Glutamatergic neuron (in vitro differentiated cells): ENCODE measurements at places on chromosomes 7 and 10.

DNA sequence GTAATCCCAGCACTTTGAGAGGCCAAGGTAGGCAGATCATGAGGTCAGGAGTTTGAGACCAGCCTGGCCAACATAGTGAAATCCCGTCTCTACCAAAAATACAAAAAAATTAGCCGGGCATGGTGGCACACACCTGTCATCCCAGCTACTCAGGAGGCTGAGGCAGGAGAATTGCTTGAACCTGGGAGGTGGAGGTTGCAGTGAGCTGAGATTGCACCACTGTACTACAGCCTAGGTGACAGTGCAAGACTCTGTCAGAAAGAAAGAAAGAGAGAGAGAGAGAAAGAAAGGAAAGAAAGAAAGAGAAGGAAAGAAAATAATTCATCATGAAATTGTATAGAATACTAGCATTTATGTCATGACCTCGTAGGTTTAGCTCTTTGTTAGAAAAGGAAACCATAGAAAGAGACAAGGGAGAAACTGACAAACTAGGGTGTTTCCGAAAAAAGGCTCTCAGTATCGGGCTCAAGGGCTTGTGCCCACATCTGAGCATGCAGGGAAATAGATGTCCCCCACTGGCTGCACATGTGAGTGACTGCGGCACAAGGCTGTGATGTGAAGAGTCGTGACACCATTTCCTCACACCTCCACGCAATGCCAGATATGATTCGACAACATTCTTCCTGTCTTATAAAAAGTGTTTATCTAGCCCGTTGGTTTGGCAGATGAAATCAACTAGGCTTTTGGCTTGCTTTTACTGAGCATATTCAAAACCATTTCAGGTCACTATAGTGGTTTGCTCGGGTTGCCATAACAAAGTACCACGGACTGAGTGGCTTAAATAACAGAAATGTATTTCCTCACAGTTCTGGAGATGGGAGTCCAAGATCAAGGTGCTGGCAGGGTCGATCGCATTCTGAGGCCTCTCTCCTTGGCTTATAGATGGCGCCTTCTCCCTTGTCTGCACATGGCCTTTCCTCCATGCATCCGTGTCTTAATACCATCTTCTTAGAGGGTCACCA, 2.0 kb downstream of the SRGN start:
- no peak for DNase-seq

DNA sequence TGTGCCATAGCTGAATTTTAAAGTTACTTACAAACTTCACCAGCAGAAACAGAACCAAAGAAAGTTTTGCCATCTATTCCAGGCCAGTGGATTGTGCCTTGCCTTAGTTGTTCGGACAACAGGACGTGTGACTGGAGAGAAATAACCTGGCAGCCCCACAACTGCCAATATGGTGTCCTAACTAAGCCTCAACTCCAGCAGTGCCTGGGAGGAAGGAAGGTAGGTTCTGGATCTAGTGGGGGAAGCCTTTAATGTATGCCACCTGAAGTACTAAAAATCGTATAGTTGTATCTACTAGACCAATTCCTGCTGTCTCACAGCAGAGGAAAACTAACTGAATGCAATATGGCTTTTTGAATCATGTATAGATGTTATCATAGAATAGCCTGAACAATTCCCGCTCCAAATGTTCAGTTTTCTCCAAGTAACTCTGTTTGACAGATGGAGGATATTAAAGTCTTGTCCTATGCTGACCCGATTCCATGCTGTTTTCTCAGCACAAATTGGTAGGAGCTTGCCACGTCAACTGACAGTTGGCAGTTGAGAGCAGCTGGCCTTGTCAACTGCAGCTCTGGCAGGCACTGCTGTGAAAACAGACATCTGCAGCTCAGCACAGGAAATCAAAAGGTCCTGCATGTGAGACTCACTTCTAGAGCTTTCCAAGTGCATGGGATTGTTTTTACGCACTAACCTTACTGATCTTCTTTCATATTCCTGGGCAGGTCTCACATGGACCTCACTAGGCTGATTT, 84.5 kb upstream of the WNT16 start:
- peak; percentile 55 for DNase-seq

- DNase-seq: no peak
These were observed 166.5 kb downstream of the TFEC start for GRCh38 chr7:115864082-115864481.

GRCh38 chr10:47256751-47257336, 43.2 kb upstream of the GDF10 start:
- no peak for DNase-seq

GRCh38 chr7:5363729-5364128, 59.9 kb downstream of the TNRC18 start:
- no peak for DNase-seq

DNA sequence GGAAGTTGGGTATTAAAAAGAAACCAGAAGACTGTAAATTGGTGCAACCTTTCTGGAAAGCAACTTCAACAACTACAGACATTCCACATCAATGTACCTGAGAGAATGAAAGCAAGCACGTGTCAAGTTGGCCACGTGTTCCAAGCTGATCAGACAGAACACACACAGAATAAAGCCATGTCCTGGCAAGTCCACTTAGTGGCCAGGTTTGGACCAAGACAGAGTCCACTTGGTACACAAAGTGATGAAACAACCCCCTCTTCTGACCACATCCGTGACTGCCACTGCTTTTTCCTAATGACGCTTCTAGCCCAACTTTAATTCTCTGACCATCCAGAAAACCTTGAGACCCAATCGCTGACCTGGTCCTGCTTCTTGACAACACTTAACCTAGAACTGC, 109.4 kb downstream of the ABLIM1 start:
- DNase-seq: no peak

- DNase-seq: no peak
These were observed 32.4 kb downstream of the ITIH5 start for GRCh38 chr10:7634142-7634894.

- no peak for DNase-seq
These were observed 38.4 kb downstream of the PLPP4 start for GRCh38 chr10:120495226-120496009.

DNA sequence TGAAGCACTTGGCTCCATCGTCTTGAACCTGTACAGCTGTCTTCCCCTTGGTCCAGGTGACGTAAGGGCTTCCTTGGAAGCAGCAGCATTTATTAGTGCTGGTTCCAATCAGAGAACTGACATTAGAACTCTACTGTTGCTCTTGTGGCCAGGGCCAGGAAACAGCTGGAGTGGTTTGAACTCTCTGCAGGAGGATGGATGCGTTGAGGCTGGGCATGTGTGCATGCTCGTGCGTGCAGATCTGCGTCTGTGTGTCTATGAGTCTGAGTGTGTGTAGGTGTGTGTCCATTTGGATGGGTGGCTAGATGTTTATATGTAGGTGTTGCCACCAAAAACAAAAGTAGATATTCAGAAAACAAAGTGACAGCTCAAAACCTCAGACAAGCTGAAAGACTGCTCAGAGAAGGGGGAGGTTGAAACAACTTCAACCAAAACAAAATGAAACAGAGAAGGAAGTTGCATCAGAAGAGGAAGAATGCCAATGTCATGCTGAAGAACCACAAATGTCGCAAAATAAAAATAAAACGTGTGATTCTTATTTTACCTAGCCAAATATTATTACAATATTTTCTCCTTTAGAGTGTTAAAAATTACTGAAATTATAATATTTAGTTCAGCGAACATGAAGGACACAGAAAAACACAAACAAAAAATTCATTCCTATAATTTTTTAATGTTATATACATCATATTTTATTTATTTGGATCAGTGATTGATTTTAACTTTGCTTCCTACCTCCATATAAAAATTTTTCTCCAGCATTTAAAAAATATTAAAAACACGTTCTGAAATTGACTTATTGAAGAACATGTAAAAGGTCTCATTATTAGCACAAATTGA, 96.1 kb upstream of the MKLN1 start:
- DNase-seq: no peak

DNA sequence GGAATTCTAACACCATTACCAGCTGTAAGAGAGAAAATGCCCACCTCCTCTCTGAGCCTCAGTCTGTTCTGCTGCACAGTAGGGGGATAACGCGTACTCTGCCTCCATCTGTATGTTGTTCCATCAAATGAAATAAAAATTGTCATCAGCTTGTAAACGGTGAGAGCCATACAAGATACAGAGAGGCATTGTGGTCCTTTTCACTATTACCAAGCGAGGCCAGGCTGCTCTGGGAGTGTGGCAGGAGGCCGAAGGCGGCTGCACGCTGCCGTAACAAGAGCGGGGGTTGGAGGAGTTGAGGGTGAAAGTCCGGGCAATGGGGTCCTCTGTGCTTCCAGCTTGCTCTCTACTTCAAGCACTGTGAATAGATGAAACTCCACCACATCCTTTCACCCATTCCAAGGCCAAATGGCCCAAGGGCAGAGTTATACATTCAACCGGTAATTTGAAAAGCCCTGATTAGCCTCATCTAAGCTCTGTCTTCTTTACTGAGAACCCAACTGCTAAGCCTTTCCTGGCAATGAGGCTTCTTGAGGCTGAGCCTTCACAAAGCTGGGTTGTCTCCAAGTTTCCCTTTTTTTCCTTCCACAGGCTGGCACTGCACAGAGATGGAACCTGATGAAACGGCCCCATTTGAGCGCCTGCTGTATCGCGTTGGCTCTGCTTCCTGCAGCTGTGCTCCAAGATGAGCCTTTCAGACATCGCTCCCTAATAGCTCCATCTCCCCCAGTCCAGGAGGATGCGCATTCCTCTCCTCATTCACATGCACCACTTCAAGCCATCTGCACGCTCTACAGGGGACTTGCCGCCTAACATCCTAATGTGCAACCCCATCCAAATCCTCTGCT, 47.2 kb downstream of the PYROXD2 start:
- DNase-seq: no peak

DNA sequence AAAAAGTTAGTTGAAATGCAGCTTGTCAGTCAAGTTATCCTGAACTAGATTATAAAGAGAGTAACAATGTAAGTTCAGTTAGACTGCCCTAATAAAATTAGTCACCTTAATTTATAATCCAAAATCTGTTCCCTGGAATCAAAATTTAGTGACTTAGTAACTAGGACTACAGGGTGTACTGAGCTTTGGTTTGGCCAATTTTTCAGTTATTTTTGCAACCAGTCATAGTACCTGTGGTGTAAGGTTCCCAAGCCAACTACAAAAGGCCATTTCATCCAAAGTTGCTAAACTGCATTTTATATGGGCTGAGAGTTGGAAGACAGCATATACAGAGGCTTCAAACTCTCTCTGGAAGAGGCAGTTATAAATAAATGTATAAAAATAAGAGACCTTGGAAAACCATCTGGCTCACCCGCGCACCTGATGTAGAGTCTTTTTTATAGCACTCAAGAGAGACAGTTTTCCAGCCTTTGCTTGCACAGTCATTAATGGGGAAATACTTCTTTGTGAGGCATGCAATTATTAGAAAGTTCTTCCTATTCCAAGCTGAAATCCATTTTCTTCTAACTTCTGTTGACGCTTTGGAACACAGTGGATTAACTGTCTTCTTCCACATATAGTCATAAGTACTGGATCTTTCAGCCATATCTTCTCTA, 59.2 kb downstream of the PUS7 start:
- DNase-seq: no peak

- DNase-seq: no peak
These were observed 127.5 kb downstream of the COL28A1 start for GRCh38 chr7:7408001-7408770.

DNA sequence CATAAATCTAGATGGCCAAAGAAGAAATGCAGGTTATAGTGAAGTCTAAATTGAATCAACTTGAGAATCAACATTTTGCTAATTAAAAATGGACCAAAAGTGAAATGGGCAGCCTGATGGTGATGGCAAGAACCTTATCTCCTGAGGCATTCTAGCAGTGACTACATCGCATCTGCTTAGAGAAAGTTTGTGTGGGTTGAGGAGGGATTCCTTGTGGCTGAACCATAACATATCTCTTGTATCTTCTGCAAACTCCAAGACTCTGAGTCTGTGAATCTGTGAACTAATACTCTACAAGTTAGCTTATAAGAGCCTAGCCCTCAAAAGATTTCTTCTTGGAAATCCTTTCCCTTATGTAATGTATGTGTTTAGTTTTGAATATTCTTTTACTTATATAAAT, 85.6 kb downstream of the PRKG1 start:
- no peak for DNase-seq

DNA sequence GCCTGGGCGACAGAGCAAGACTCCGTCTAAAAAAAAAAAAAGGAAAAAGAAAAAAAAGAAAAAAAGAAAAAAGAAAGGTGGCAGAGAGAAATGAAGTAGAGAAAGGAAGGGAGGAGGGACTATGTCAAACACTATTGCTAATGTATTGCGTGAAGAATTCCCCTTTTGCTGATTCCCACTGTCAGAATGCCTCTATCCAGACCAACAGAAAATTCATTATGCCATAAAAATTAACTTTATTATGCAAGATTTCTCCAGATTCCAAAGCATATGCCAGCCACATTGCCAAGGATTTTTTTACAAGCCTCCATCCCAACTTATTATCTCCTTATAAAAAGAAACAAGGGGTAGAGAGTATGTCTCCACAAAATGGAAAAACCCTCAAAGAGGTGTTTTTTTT, 209.3 kb downstream of the MTERF1 start:
- DNase-seq: no peak

- DNase-seq: no peak
These were observed 44.4 kb upstream of the SMARCD3 start for GRCh38 chr7:151292850-151293249.

GRCh38 chr10:119478811-119479341, 63.6 kb downstream of the RGS10 start:
- no peak for DNase-seq

- DNase-seq: no peak
These were observed 36.6 kb downstream of the PRKCQ start for GRCh38 chr10:6543431-6544005.

- no peak for DNase-seq
These were observed 575.7 kb downstream of the REEP3 start for GRCh38 chr10:64096941-64097340.
